ENCODE measurements at places on chromosomes 2 and 18.

DNA sequence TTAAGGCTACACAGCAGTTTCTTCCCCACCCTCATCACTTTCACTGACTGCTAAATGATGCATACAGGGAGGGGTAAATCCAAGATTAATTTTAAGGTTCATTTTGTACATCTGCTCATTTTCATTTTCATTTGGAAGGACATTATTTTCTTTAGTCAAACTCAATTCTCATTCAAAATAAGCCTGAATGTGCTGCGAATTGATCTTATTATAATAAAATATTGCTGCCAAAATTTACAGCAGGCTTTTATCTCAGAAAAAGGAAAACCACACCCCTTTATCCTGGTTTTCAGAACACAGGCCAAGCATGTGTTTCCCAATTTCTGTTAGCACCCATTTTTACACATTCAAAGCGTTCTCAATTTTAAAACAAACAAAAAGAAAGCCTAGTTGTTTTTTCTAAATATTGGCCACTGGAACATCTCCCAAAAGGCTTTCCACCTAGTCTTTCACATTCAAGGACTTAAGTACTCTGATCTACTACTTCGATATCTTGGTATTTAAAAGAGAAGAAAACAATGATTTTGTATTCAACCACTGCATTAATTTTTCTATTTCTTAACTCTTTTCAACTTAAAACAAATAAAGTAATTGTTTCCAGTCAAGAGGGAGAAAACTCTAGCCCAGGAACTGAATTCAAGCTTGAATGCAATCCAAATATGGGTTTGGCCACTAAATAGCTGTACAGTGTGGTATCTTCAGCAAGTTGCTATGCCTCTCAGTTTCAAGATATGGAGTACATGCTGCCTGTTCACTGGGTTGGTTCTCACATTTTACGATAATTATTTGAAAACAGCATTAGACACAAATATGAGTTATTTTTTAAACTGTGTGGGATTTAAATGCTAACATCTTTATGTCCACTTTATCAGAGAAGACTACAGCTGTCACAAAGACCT, 52.5 kb downstream of the CDH2 start:
- DNase-seq: no peak

GRCh38 chr2:138113871-138114525, 149.7 kb downstream of the HNMT start:
- DNase-seq: no peak

DNA sequence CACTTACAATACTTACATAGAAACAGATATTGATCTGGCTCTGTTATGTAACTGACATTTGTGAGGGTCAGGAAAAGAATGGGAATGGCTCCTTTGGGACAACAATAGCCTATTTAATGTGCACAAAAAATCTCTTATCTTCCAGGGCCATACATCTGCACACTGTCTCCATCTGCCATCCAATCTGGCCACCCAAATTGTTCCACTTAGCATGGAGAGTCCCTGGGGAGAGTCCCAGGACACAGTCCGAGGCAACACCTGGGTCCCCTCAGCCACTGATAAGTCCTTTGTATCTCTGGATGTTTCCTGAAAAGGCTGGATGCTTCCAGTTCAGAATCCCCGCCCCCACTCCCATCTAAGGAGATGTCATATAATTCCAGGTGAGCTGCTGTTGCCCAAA, 274.2 kb upstream of the NCKAP5 start:
- no peak for DNase-seq

DNA sequence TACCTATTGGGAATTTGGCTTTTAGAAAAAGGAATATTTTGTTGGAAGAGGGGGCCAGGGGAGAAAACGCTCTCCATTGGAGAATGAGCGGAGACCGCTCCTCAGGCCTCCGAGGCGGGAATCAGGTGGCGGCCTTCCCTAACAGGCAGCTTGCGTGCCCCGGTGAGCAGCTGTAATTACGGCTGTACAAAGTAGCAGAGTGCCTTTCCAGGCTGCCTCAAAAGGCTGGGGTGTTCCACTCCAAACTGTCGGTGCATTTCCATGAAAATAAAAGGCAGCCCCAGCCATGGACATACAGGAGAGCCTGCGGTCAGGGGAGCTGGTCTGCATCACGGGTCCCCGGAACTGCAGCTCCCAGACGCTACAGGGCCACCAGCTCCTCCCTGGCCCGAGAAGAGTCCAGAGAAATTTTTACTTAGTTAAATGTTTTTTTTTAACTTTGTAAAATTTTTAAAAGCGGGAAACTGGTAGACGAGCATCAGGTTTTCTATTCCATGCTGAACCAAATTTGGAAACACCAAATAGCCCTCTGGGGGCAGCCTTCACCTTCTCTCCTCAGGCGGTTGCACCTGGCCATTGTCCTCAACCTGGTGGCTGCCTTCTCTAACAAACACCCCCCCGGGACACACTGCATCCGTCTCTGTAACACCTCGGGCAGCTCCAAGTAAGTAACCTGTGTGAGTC, 209.3 kb upstream of the SALL3 start:
- DNase-seq: no peak

- DNase-seq: no peak
These were observed 3.2 kb upstream of the VAPA start for GRCh38 chr18:9910661-9911060.

DNA sequence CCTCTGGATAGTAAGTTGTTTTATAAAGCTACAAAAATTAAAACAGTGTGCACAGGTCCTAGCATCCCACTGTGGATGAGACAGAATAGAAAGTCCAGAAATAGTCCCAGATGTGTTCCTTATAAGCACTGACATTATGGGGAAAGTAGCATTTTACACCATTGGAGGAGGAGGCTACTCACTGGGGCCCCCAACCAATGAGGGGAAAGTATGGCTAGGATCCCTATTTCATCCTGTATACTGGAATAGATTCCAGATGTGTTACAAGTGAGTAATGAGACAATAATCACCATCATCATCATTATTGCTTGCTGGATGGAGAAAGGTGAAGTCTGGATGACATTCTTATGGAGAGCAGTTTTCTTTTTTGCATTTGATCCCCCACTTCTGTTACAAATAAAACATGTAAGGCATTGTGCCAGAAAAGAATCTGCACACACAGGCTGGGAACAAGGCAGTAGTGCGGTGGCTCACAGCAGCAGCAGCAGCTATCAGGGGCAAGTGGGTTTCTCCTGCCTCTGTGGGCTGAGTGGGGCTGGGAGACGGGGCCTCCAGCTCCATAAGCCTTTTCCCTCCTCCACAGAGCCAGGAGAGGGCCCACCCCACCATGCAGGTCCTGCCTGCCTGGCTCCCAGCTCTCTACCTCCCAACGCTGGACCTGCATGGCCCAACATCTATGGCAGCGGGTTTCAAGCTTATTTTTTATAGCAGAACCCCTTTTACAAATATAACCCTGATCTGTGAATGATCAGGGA, 5.0 kb downstream of the ARID5A start:
- DNase-seq: no peak

DNA sequence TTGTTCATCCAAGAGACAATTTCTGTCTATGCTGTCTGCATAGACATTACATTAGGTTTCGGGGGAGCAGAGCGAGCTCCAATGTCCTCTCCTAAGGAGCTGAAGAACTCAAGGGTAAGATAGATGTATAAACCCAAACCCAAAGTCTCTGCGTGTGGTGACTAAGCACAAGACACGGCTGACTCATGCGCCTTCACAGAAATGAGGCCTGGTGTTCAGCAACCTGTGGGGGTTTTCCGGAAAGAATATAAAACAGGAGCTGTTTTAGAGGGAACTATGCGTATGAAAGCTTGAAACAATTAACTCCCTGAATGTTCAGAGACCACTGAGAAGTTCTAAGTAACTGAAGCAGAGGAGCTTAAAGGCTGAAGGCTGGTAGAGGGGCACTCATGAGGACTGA, 154.7 kb downstream of the SOX11 start:
- peak; percentile 45 for DNase-seq

GRCh38 chr2:12663306-12664037, 53.3 kb upstream of the TRIB2 start:
- no peak for DNase-seq

- no peak for DNase-seq
These were observed 31.0 kb upstream of the ZEB2 start for GRCh38 chr2:144550911-144551310.

DNA sequence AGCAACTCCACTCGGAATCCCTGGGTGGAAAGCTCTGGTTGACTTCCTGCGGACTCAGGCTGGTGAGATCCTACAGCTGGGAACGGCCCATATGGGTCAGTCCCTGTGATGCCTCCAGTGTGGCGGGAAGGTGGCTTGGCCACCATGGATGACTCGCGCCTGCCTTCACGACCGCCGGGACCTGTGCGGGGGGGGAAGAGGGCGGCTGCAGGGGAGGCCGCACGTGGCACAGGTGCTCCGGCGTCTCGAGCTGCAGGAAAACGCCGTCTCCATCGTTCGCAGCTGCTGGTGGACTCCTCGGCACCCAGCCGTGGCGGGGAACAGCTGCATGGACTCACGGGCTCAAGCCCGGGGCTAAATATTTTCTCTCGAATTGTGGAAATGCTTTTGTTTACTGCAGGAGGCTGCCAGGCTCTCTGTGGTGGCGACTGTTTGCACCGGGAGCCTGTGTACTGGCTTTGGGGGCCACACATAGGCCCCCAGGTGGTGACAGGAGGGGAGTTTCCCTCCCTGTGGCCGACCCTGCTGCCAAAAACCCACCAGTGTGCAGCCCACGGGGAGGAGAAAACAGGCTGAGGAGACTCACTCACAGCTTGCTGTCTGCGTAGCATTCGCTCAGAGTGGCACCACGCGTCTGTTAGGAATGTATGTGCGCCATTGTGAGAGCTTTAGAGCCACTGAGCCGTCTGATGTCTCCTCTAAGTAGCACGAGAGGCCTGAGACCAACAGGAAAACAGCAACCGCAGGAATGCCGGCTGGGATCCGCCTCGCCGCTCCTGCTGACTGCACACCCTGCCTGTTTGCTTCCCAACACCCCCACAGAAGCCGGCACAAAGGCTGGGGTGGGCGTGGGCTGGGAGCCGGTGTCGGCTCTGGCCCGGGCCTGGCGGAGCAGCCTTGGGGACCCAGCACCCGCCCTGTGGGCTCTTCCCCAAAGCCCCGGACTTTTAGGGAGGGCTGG, 89.2 kb downstream of the NFATC1 start:
- peak; percentile 95 for DNase-seq

DNA sequence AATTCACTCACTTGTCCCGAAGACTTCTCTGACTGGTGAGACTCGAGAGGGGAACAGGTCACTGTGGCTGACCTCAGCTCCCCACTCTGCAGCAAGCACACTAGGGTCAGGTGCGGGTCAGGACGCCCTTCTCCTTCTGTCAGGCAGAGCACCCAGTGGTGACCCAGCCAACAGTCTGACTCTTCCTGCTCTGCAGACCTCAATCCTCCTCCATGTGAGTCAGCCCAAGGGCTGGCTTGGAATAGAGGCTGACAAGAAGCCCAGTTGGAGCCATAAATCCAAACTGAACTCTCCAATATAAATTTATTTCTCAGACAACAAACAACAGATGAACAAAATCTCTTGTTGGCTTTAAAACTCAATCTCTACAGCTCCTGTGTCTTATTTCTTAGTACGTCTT, 253.1 kb downstream of the SH3BP4 start:
- no peak for DNase-seq

DNA sequence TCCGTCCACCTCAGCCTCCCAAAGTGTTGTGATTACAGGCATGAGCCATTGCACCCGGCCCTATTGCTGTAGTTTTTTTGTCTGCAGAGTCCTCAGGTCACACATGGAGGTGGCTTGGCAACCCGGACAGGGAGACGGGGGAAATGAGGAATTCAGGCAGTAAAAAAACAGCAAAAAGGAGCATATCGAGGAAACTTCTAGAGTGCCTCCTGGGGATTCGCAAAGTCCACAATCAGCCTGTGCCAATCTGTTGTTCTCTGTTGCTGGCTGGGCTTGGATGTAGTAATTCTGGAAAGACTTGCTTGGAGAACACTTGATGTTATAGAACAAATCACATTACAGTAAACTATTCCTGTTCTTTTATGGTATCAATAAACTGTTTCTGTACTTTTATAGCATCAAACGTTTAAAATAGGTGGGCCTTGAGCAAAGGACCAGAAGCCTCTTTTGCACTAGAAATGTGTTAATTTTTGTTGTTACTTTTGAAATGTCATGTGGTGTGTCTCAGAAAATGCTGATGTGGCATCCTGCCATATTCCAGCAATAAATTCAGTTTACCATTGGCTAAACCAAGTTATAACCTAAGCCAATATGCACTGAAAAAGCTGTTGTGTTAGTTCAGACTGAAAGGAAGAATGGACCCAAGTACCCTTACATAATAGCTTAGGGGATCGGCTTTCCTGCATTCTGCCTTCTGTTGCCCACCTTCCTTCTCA, 14.4 kb downstream of the ELAC1 start:
- no peak for DNase-seq

DNA sequence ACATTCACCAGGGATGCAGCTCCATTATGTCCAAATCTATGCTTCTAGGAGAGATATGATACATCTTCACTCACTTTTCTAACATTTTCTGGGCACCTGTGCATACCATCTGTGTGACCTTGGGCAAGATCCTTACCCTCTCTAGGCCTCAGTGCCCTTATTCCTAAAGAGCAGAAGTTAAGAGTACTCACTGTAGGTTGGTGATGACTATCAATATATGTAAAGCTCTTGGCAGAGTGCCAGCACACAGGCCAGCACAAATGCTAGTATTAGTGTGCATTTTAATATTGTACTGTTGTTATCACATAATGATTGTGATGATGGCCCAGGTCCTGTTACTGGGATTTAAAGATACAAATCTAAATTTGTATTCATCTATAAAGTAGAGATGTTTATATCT, 199.2 kb downstream of the RAD51AP2 start:
- no peak for DNase-seq

DNA sequence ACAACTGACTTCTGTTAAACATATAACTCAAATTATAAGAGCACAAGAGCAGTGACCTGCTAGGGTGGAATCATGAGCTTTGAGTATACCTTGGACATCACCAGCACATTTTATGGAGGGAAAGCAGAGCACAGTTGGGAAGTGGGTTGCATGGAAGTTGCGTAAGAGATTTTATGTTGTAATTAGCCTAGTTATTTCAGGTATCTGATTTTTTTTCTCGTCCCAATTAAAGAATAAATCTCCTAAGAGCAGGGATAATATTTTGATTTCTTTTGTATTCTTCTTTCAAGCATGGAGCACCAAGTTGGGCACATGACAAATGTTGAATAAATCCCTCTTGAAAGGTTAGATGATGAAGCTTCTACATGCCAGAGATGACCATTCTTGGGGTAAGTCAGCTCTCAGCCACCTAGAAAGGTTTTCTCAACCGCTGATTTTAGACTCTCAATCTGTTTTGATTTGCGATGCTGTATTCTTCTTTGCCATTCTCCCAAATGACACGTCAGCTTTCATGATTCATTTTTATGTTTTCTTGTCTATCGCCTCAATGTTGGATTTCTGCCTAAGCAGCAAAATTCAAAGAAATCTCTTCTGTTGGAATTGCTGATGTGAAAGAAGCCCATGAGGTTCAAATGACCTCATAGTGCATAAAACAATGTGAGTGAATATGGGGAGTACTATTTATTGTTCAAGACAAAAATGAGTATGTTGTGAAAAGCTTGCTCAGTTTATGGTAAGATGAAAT, 15.3 kb upstream of the FN1 start:
- DNase-seq: no peak
